ENCODE measurements at places on chromosomes 12 and 14.

GRCh38 chr14:65222440-65222858 lies 120.1 kb upstream of the MAX start:
- peak; percentile 13 for DNase-seq

GRCh38 chr12:108633081-108633533 lies 587 bp downstream of the SELPLG start:
- DNase-seq = no peak

DNA sequence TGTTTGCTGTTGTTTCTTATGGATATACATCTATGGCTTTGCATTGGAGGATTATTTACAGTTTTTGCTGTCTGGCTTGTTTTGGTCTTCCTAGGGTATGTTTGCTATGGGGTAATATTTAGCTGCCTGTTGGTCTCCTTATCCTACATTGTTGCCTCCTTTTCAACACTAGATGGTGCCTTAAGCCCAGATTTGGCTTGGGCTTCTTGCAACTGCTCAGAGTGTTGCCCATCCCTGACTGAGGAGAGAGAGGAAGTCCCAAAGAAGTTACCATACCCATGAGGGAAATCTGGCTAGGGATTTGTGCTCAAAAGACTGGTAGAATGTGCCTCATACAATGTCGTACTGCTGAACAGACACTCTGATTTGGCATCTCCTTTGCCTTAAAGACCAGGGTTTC lies 94.6 kb upstream of the MUCL1 start:
- DNase-seq = no peak

GRCh38 chr12:4555804-4556203 lies 6.2 kb upstream of the DYRK4 start:
- no peak for DNase-seq

DNA sequence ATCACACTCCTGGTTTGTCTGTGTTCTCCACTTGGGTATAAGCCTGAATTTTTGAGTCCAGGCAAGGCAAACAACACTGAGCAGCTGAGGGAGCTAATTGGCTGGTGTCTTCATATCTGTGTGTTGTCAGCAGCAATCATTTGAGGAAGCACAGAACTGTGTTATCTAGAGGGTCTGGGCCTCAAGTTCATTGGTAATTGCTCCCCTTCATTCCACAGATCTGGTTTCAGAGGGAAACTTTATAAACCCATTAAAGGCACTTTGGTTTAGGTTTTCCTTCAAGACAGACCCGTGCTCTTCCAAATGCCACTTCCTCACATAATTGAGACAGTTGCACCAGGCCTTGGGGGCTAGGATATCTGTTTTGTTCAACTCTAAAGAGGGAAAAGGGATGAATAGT lies 5.6 kb downstream of the DACT1 start:
- DNase-seq = no peak

GRCh38 chr12:109863847-109864712 lies 16.3 kb downstream of the GLTP start:
- no peak for DNase-seq

DNA sequence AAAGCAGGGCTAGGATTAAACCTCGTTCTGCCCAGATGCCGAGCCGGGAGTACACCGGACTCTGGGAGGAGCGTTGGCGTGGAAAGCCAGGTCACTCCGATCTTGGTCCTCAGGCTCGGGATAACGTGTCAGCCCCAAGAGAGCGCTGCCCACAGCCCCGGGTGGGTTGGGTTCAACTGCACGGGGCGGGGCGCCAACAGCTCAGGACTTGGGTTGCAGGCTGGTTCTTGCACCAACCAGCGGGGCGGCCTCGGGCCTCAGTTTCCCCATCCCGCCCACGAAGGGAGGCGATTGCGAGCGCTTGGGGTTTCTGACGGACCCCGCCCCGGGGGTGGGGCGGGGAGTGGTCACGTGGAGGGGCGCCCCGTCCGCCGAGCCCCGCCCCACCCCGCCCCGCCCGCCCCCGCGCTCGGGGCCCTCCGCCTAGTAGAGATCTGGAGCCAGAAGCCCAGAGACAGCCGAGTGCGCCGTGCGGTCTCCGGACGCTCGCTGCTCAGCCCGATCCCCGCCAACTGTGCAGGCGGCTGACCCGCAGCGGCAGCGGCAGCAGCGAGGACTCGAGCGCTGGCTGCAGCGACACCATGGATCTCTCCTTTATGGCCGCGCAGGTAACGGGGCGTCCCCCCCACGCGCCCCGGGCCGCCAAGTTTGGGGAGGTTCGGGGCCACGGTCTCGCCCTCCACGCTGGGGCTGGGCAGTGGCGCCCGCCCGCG lies at the start of gene C14orf132:
C14orf132 (plus strand) TSS at position 443 of the 713 bp plus-strand sequence; CDS start at position 582, 139 bp downstream.
- DNase-seq = no peak

DNA sequence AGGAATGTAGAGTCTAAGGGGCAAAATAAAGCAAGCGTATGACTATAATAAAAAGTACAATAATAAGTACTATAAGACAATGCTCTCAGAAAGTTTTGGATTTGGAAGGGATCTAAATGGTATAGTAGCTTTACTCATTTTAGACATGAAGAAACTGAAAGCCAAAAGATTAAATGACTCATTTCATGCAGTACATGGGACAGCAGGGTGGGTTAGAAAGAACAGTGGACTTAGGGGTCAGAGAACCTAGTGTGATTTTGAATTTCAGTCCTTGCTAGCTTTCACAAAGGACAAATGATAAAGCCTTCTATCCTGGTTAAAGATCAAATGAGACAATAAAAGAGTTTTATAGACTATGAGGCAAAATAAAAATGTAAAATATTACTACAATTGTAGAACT lies 6.8 kb upstream of the LEMD3 start:
- no peak for DNase-seq

- DNase-seq = no peak
These were observed 74.7 kb downstream of the NOC4L start for GRCh38 chr12:132218915-132219314.

DNA sequence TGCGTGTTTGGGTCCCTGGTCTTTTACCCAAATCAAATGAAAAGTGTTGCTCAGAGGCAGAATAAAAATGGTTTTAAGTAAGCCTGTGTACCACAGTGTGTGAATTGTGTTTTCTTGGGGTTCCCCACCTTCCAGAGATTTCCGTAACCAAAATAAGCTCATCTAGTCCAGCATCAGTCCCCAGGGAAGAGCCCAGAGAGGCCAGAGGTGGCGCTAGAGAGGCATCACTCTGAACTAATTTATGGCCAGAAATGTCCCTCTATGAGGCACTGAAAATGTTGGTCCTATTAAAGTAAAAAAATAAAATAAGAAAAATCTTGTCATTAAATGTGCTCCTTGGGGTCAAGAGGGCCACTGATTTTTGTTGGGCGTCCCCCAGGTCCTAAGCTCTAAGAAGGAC lies 24.9 kb upstream of the PRKAB1 start:
- DNase-seq = no peak

DNA sequence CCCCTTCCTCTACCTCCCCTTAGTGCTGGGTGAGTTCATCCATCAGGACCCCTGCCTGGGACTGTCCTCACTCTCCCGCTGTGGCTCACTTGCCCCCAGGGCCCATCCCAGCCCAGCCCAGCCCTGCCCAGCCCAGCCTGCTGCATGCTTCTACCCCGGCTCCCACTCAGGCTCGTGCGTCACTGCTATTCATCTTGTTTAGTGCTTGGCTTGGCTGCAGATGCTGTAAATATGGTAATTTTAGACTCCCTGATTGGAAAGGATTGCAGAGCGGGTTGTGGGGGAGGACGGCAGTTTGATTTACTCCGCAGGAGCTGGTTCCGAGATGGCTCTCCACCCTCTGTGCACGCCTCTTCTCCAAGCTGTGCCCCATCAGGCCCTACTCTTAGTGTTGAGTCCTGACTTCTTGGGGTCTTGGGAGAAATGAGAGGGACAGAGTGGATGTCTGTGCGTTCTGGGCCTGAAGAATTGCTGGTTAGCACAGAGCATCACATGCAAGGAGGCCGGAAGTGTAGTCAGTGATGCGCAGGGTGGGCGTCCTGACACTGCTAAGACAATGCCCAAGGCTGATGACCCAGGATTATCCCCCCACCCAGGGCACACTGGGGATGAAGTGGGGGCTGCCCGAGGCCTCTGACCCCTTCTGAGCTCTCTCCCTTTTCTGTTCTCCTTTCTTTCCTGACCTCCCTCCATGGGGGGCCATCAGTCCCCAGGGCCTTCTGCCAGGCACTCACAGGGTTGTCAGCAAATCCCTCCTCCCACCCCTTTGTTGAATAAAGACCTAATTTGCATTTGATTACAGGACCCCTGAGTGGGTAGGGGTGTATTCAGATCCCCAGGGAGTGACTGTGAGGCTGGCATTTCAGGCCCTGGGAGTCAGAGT lies 244.4 kb downstream of the ZFP36L1 start:
- DNase-seq = peak; percentile 68

DNA sequence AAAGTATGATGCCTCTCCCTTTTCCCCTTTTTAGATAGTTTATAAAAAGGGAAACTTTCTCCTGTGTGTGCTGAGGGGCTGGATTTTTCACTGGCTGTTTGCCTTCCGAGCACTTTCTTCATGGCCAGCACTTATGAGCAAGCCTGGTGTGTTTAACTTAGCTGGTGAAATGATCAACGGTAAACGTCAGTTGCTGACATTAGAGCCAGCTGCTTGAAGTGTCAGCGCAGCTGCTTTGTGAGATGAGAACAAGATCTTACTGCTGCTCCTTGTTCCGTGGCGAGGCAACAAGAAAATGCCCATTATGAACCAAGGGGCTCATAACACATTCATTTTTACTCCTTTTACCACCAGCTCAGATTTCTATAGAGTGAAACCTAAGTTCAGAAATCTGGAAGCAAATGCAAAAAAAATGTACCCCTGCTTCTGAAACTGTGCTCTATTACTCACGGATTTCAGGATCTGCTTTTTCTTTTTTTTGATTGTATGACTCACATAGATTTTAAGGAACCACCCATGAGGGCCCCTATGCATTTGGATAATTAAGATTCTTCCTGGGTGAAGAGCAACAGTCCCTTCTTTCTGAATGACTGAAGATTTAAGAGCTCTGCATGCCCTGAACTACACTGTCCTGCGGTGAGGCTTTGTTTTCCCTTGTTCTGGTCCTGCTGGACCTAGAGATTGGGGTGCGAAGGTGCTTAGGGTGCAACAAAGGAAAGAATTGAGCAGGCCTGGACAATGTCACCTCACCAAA lies 74.3 kb upstream of the CPM start:
- DNase-seq = peak; percentile 6

GRCh38 chr12:72246370-72246769 lies 25.8 kb upstream of the TRHDE start:
- no peak for DNase-seq

DNA sequence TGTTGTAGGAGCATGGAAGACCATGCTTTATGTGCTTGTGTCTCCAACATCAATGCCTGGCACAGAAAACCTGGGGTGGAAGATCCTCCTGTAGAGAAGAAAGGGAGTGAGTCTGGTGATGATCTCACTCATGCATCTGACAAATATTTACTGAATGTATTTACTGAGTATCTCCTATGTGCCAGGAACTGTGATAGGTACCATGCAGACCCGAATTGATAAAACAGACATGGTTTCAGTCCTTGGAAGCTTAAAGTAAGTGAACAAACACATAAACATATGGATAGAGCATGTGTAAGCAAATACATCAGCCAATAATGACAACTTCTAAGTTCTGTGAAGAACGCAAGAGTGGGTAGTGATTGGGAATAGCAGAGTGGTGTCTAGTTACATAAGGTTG lies 117.0 kb upstream of the CCDC198 start:
- no peak for DNase-seq

GRCh38 chr14:50028458-50028857 lies 87.9 kb downstream of the VCPKMT start:
- no peak for DNase-seq

DNA sequence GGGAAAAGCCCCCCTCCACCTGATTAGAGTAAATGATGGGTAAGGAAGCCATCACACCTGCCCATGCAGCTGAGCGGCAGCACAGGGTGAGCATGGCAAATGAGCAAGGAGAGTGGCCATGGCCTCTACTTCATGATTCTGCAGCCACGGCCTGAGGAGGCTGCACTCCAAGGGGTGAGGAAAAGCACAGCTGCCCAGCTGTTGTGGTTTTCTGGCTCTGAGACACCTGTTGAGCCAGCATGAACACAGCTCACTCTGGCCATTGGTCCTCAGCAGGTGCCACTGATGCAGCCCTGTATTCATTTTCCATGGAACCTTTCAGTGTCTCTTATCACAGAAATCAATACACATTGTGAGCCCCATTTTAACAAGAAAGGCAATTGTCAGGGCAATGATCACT lies 707.2 kb downstream of the AACS start:
- no peak for DNase-seq

GRCh38 chr14:35072226-35072625 lies 26.2 kb downstream of the FAM177A1 start:
- DNase-seq = no peak

DNA sequence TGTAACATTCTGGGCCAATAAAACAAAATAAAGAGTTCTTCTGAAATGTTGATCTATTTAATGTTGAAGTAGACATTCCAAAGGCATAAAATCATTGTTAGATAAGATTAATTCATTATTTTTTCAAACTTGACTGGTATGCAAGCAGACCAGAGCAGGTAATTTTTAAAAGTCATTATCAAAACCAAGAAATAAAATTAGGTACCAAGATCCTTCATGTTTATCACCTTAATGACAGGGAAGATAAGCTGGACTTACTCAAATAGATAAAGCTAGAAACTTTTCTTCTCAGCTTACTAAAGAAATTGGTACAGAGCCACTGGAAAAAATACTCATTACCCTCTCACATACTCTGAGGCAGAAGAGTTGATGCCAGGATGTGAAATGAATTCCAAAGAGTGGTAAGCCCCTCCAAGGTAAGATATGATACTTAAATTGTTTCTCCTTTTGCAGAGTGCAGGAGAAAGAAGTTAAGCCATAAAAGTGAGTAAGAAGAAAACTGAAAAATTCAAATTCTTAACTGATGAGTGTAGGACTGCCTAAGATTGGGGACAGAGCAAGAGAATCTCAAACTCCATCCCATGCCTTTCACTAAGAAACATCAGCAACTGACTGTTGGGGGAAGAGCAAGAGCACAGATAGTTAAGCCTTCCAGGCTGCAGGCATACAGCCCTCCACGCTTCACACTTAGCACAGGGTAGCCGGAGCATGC lies 111.9 kb downstream of the SLC41A2 start:
- DNase-seq = no peak

- DNase-seq = no peak
These were observed 74.4 kb downstream of the SLC24A4 start for GRCh38 chr14:92397150-92397952.

- no peak for DNase-seq
These were observed 40.1 kb upstream of the CRY1 start for GRCh38 chr12:107133462-107133861.

DNA sequence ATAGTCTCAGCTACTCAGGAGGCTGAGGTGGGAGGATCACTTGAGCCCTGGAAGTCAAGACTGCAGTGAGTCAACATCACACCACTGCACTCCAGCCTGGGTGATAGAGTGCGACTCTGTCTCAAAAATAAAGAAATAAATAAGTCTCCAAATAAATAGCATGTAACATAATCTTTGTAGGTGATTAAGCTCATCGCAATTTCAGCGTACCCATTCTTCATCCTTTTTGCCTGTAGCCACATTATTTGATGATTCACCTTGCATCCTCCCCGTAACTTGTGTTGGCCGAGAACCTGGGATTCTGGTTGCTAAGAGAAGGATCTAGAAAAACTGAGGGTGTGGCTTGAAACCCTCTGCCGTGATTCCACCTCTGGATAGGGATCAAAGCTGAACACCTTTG lies 115.1 kb downstream of the GALC start:
- no peak for DNase-seq
